Natural killer cell (primary cell): ENCODE measurements at places on chromosomes 1 and 21.

DNA sequence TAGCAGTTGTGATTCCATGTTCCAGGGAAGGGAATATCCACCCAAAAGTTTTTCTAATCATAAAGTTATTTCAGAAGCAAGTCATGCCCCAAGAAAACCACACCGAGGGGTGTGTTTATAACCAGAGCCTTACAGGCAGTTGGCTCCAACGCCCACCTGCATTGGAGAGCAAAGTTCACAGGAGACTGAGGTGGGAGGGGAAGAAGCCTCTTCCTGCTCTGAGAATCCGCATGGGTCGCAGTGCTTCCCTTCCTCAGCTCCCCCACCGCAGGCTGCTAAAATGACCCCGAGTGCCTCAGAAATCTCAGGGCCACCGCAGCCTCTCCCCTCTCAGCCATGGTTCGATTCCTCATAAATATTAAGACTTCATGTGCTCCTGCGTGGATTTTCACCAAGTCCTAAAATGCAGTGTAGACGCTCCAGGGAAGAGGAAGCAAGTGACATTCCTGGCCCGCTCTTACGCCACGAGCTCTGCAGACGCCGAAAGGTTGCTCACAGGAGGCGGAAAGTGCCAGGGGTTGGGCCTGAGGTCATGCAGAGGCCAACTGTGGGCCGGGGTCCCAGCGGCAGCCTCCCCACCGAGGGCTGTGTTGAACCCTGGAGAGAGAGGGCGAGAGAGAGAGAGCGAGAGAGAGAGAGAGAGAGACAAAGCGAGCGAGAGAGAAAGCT is 13.4 kb upstream of the SPSB1 start:
- peak; percentile 20 for DNase-seq

DNA sequence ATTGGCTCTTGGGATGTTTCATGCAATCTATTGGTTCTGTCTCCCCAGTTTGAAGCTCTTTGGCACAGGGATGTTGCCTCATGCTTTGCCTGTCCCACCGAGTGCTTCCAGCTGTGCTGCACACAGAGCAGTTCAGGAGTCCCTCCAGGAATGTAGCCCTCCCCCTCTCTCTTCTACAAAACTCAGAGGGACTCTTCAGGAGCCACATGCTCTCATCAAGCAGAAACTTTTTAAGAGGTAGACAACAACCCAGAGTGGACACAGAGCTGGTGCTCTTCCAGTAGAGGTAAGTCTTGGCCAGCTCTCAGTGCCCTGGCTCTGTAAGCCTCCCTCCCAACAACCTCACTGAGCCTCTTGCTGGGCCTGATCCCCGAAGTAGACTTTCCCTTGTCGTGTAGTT is 11.6 kb upstream of the ZNF697 start:
- no peak for DNase-seq

GRCh38 chr1:145906954-145907753 is 2.7 kb downstream of the ITGA10 start:
- DNase-seq, result no peak

GRCh38 chr21:41761934-41762635 is 4.8 kb downstream of the RIPK4 start:
- DNase-seq, result no peak

GRCh38 chr1:39907528-39908453 is 6.1 kb upstream of the MYCL start:
- DNase-seq, result no peak

- DNase-seq, result no peak
These were observed 188.6 kb downstream of the GREM2 start for GRCh38 chr1:240423246-240423924.

DNA sequence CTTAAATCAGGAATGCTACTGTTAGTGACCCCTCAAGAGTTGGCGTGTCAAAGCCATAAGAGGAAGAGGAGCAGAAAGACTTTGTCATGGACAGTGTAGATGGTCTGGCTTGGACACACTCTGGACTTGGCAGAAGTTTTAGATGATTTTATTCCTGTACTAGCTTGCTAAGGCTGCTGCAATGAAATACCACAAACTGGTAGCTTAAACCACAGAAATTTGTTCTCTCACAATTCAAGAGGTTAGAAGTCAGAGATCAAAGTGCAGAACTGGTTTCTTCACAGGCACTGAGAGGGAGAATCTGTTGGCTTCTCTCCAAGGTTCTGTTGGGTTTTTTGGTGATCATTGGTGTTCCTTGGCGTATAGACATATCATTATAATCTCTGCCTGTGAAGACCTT is 869.8 kb upstream of the B3GALT2 start:
- no peak for DNase-seq
